ENCODE measurements at places on chromosomes 11 and 22.

- DNase-seq, result peak; percentile 74
Observed at GRCh38 chr11:46529095-46529905, 64.5 kb downstream of the AMBRA1 start.

DNA sequence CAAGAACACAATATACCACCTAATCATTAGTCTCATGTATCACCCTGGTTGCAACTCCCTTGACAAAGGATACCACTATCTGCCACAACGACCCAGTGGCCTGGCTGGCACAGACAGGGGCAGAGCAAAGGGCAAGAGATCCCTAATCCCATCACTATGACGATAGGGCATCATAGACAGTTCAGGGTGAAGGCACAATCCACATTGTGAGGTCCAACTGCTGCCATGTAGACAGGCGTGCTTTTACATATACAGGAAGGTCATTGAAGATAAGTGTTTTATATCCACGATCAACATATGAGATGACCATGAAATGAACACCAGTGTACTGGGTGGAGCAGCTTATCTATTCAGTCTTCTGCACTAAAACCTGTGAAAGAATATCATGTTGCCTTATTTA lies 94.6 kb downstream of the IGLL1 start:
- DNase-seq, result no peak

DNA sequence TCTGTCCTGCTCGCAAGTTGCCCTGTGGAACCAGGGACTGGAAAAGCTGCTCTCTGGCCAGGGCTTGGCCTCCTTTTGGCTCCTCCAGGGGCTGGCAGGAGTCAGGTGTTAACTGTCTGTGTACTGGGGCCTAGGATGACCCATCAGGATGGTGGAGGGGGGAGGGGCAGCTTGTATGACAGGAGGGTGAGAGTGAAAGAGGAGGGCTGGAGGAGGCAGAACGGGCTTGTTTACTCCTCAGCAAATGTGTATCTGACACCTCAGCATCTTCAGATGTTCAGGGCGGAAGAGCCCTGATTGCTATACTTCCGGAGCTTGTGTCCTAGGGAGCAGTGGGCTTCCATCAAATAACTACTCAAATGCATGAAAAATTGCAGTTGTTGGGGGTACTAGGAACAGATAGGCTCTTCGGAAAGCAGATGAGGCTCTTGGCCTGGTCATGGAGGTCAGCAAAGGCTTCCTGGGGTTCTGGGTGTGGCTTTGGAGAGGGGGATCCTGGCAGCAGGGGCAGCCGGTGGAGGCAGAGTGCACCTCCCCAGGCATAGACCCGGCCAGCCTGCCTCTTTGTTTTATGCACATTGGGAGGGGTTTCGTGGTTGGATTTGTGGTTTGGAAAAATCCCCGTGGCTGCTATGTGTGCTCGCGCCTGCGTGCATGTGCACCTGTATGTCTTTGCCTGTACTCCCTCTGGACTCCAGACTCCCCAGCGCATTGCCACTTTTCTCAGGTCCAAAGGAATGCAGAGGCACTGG lies 31.2 kb downstream of the CD82 start:
- no peak for DNase-seq

DNA sequence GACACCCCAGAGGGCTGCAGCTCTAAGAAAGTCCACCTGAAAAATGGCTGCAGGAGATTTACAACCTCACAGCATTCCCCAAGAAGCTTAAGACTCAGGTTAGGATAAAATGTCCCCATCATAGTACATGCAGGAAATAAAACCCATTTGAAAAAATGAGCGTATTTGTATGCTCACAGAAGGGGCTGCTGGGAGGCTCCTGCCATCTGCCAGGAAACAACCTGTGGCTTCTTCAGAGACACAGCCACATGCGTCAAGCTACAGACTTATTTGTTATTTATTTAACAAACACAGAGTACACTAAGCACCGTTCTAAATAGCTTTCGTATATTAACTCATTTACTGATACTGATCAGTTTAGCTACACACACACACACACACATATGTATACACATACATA lies 73.4 kb downstream of the FEZ1 start:
- DNase-seq, result no peak

DNA sequence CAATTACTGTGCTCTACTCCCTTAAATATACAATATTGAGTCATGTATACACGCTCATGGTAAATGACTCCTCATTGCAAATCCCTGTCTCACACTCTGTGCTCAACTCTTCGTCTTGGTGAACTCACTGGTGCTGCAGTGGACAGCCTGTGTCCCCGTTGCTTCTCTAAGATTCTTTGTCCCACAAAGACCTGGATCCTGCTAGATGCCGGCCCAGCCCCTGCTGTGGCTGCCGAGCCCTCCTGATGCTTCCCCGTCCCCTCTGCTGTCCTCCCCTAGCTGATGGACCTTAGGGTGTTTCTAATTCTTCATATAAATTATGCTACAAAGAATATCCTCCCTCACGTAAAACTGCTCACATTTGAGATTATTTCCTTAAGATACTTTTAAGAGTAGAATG lies 5.5 kb downstream of the APOL2 start:
- DNase-seq, result no peak

- no peak for DNase-seq
Observed at GRCh38 chr22:30610299-30610698, 3.3 kb downstream of the TCN2 start.

GRCh38 chr11:1345737-1346513 lies 36.5 kb upstream of the TOLLIP start:
- DNase-seq, result no peak

DNA sequence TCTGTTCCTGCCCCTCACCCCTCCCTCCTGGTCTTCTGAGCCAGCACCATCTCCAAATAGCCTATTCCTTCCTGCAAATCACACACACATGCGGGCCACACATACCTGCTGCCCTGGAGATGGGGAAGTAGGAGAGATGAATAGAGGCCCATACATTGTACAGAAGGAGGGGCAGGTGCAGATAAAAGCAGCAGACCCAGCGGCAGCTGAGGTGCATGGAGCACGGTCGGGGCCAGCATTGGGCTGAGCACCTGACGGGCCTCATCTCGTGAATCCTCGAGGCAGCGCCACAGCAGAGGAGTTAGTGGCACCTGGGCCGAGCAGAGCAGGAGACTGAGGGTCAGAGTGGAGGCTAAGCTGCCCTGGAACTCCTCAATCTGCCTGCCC lies 941.8 kb downstream of the BRD1 start:
- no peak for DNase-seq

DNA sequence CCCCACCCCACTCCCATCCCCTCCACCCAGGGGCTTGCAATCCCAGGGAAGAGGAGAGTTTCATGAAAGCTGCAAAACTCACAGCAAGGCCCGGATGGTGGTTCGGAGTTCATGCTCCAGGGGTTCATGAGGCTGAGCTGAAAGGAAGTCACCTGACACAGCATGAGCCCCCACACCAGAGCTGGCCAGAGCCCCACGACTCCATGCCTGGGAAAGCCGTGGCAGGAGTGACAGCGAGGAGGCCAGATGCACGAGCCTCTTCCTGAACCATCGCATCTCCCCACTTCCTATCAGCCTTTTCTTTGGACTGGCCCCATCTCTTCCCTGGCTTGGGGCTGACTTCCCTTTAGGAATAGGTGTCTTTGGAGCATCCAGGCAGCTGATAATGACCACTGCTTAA lies 105.8 kb downstream of the ABTB2 start:
- DNase-seq, result no peak

DNA sequence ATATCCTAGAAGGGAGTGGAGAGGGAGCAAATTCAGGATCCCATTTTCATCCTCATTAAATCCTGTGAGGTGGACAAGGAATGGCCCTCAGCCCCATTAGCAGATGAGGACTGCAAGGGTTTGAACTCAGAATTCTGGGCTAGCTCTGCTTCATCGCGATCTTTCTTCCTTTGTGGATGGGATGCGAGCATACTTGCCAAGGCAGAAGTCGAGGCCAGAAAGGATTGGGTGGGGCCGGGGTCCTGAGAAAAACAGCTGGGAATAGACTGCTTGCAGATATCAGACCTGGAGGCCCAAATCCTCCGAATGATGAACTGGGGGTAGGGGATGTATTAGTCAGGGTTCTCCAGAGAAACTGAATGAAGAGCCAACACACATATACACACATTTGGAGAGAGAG lies 179.0 kb downstream of the CHST1 start:
- DNase-seq, result no peak

DNA sequence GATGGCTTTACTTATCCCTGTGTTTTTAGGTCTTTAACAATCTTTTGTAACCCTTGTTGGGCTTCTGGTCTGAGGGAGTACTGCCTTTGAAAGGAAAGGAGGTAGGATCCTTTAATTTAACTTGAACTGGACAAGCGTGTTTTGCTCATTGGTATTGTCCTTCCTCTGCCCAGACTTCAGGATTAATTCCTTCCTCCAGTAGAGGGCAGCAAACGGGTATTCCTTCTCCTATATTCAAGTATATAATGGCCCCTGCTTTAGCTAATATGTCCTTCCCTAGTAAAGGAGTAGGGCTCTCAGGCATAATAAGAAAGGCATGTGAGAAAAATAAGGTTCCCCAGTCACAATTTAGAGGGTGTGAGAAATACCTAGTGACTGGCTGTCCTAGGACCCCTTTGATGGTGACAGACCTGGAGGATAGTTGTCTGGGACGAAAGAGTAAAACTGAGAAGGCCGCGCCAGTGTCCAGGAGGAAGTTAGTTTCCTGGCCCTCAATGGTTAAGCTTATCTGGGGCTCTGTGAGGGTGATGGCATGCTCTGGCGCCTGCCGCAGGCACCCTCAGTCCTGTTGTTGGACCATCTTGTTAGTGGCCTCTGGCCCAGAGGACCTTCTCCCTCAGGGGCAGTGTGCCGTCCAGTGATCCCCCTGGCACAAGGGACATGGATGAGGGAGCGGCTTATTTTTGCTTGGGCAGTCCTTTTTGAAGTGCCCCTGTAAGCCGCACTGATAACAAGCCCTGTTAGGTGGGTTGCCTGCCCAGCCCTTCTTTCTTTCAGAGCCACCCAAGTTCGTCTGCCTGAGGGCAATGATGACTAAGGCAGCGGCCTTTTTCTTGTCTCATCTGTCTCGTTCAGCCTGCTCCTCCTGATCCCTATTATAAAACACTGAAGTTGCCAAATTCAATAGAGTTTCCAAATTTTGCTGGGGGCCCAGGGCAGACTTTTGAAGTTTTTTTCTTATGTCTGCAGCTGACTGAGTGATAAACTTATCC lies 51.8 kb downstream of the C11orf71 start:
- peak; percentile 29 for DNase-seq

GRCh38 chr11:126991596-126991995 lies 9.0 kb downstream of the KIRREL3 start:
- no peak for DNase-seq

DNA sequence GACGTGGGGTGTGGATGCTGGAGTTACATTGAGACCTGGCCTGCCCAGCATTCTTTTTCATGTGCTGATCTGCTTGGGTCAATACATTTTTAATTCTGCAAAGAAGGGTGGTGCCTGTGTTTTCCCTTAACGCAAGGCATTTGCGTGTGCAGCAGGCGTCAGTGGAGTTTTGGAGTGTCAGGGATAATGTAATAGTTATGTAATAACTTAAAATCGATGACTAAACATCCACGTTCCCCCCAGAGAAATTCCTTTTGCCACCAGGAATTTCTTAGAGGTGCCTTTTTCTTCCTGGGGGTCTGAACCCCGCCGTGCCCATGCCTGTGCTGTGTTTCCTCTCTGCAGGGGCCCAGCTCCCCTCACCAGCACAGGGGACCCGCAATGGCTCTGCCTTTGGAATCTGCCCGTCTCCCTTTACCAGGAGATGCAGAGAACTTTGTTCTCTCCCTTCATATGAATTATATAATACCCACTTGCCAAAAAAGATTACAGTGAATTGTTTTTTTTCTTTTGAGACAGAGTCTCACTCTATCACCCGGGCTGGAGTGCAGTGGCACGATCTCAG lies 62.6 kb downstream of the TBC1D22A start:
- no peak for DNase-seq

DNA sequence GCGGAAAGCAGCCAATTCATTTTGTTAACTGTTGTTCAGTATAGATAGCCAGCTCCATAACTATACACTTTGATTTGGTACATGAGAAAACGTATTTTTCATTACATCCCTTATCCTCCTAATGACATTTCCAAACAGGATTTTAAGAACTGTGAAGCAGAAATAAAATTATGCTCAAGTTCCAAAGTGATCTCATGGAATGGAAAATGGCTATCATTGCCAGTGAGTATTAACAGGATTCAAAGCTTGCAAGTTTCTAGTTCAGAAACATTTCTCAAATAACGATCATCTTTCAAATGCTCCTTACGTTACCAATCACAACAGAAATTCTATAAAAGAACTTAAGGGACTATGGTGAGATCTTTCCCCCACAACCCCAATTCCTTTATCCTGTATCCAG lies 53.7 kb downstream of the CADM1 start:
- no peak for DNase-seq

GRCh38 chr11:61004761-61005181 lies 33.3 kb downstream of the CD6 start:
- no peak for DNase-seq

DNA sequence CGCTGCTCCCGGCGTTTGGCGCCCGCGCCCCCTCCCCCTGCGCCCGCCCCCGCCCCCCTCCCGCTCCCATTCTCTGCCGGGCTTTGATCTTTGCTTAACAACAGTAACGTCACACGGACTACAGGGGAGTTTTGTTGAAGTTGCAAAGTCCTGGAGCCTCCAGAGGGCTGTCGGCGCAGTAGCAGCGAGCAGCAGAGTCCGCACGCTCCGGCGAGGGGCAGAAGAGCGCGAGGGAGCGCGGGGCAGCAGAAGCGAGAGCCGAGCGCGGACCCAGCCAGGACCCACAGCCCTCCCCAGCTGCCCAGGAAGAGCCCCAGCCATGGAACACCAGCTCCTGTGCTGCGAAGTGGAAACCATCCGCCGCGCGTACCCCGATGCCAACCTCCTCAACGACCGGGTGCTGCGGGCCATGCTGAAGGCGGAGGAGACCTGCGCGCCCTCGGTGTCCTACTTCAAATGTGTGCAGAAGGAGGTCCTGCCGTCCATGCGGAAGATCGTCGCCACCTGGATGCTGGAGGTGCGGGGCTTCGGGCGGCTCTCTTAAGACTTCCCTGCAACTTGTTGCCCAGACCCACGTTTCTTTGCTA lies at the start of gene CCND1:
Gene CCND1 (plus strand): TSS at position 162 of the 587 bp plus-strand sequence. CDS start 158 bp downstream, at position 320.
- peak; percentile 80 for DNase-seq

- DNase-seq, result peak; percentile 68
Observed at GRCh38 chr11:65780770-65781151, at the start of gene AP5B1. Gene AP5B1 (minus strand): TSS chr11:65780976. CDS start chr11:65780591, 385 bp downstream.

GRCh38 chr11:12085371-12086251 lies 24.8 kb upstream of the MICAL2 start:
- DNase-seq, result no peak

GRCh38 chr11:40161854-40162410 lies 1297.5 kb downstream of the LRRC4C start:
- no peak for DNase-seq

- DNase-seq, result no peak
Observed at GRCh38 chr22:46069521-46070214, 80.7 kb upstream of the PPARA start.

DNA sequence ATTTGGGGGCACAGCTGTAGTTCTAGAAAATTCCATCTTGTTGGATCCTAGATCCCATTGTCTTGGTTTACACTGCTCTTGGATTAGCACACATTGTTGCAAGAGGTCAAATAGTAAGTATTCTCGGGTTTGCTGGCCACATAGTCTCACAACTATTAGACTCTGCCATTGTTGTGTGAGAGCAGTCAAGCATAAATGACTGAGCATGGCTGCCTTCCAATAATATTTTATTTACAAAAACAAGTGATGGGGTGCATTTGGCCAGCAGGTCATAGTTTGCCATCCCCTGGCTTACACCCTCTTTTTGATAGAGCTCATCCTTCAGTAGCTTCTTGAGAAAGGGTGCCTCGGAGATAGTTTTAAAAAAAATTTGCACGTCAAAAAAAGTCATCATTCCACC lies 77.9 kb upstream of the ALX4 start:
- DNase-seq, result no peak

Measured in nephron progenitor cell (in vitro differentiated cells).